ENCODE measurements at places on chromosomes 4 and X.

GRCh38 chr4:156892805-156893204, 78.8 kb downstream of the PDGFC start:
- no peak for DNase-seq

DNA sequence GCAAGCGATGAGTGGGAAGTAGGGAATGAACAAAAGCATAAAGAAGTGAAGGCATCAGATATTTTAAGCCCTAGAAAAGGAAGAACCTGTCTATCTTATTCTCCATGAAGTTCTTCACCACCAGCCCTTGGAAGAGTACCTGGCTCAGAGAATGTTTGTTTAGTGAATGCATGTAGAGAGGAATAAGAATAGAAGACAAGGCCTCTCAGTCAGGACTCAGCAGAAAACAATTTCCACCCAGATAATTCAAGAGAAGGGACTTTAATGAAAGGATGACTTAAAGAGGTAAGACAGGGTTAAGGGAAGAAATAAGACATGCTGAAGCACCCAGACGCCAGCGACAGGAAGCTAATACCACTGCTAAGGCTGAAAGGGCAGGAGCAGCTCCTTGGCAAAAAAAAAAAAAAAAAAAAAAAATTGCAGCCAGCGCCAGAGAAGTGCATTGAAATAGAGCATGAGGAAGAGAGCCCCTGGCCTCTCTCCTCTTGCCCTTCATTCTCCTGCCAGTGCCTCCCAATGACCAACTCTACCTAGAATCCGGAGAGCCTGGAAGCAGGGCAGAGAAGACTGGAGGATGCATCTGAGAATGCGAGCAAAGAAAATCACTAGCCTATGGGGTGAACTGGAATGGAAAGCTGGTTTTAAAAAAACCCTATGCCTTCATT, 47.2 kb upstream of the RASGEF1B start:
- no peak for DNase-seq

DNA sequence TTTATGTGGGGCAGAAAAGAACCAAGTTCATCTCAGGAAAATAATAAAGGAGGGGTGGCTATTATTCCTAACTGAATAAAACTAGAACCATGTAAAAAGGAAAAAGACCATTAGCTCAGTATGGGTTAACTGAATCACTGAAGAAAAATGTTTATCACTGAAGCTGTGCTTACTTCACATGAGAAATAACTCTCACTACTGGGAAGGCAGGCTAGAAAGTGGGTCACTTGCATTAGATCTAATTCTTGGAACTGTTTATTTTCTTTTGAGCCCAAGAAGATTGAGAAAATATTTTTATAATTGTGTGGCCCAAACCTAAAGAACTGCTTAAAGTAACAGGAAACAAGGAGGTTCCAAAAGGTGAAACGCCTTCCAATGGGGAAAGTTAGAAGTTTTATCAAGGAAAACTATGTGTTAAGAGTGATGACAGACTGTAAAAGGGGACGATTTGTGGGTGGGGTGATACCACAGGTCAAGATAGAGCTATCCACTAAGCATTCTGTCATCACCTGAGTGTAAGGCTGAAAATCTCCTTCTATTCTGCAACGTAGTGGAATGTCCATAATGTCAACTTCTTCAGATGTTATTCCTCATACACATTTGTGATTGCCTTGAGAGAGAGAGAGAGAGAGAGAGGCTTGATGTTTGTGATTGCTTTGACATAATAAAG, 1083.5 kb downstream of the PCDH7 start:
- no peak for DNase-seq

GRCh38 chr4:158667651-158668198, 4.0 kb downstream of the C4orf46 start:
- no peak for DNase-seq

- DNase-seq, result no peak
Observed at GRCh38 chr4:95505151-95505550, 43.6 kb downstream of the UNC5C start.

GRCh38 chrX:24646006-24646405, 1.1 kb downstream of the PCYT1B start:
- DNase-seq, result no peak

DNA sequence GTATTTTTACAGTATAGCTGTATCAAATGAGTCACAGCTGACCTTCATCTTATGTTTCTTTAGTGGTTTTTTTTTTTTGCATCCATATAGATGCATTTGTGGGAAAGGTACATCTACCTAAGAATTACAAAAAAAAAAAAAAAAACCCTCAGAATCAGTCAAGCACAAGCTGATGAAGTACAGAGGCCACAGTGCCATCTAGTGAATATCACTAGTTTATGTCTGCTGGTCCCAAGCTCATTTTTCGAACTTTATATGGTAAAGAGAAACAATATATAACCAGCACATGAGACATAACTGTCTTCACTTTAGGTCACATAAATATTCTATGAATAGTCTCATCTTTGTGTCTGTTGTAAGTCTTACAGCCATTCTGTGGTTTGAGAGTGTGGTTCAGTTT, 220.1 kb downstream of the DLG3 start:
- DNase-seq, result no peak

DNA sequence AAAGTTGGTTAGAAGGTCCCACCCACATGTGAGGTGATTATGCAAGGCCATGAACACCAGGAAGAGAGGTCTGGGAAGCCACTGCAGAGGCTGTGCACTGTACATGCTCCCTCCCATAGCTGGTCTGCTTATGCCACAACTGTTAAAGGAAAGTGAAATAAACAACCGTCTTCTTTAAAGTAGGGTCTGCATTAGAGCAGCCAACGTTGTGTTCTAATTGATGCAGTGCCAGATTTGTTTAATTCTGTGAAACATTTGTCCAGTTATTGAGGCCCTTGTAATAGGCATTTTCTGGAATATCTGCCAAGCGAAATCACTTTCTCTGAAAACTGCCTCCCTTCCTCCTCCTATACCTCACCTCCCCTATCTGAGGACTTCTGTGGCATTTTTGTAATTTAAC, 224.0 kb upstream of the LNX1 start:
- no peak for DNase-seq

GRCh38 chr4:184403384-184403781, 71.0 kb downstream of the IRF2 start:
- no peak for DNase-seq
